ENCODE measurements at places on chromosomes 2 and 18.

GRCh38 chr18:8969639-8970390 is 132.7 kb upstream of the NDUFV2 start:
- DNase-seq, result peak; percentile 67

DNA sequence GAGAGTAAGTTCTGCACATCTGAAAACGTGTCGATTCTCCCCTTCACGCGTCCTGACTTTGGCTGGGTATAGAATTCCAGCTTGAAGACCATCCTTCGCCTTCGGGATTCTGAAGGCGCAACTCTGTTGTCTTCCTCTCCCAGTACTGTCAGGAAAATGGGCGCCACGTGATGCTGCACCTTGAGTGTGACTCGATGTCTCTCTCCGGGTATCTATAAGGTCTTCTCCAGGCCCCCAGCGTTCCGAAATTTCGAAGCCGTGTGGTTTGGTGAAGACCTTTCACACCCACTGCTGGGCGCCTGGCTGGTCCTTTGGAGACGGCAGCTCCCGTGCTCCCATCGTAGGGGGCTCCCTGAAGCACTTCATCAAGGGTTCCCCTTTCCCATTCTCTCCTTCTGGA is 203.7 kb downstream of the HDAC4 start:
- DNase-seq, result no peak

GRCh38 chr2:172168917-172169346 is 66.2 kb upstream of the DLX2 start:
- peak; percentile 63 for DNase-seq

DNA sequence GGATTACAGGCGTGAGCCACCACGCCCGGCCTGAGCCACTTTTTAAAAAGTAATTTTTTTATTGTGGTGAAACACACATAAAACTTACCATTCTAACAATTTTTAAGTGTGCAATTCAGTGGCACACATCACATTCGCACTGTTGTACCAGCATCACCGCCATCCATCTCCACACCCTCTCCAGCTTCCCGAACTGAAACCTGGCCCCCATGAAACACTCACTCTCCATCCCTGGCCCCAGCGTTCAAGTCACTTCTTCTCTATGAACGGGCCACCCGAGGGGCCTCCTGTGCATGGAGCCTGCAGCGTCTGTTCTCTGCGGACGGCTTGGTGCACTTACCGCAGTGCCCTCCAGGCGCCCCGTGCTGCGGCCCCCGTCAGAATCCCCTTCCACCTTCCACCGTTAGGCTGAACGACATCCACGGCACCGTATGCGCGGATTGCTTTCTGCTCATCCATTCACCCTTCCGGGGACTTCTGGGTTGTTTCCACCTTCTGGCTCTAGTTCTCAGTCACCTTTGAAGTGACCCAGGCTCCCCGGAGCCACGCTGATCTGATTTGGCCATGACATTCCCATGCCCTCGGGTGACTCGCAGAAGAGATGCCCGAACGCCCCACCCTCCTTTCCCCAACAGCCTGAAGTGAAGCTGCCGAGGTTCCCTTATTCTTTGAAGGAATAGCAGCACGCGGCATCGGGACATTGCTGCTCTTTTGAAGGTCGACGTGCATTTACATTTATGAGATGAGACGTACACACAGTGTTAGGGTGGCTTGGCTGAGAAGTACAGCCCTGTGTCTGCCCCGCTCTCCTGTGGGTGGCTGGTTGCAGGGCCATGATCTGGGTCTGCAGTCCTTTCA is 134.4 kb downstream of the MBP start:
- DNase-seq, result no peak

- no peak for DNase-seq
Observed at GRCh38 chr2:41878056-41878455, 169.8 kb upstream of the PKDCC start.

GRCh38 chr2:206647985-206648384 is 5.7 kb downstream of the FAM237A start:
- peak; percentile 30 for DNase-seq

DNA sequence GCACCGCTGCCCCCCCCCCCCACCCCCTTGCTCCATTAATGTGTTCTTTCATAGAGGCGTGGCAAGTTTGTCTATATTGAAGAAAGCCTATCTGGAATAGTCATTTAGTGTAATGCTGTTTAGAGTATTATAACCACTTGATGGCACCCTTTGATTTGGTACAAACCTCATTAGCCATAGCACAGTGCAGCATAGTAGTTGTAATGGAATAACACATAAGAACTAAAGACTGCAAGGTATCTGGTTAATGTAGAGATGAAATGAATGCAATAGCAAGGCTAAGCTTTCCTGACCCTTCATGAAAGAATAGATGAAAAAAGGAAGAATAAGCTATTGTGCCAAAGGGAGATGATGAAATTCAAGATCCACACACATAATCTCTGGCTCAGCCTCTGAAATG is 81.9 kb downstream of the EHBP1 start:
- peak; percentile 56 for DNase-seq

DNA sequence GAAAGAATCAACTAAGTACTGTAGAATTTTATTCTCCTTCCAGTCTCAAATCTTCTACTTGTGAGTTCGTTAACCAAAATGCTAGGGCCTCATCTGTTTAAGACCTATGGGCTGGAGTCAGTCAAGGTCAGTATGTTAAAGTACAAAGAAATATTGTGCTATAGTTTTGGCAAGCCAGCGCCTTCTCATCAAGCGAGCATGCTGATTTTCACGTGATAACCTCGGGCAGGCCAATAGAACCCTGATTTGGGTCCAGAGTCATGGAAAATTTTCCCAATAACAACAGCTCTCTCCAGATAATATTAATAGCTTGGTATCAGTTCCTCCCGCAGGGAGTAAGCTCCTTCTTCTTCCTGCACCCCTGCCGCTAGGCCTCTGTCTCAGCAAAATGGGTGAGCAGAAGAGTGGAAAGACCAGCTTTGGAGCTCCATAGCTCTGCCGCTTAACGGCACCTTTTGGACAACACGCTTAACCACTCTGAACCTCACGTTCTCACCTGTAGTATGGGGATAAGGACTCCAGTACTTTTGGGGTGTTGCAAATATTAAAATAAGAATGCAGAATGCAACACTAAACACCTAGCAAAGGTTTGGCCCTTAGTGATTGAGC is 11.7 kb downstream of the CABLES1 start:
- DNase-seq, result no peak

DNA sequence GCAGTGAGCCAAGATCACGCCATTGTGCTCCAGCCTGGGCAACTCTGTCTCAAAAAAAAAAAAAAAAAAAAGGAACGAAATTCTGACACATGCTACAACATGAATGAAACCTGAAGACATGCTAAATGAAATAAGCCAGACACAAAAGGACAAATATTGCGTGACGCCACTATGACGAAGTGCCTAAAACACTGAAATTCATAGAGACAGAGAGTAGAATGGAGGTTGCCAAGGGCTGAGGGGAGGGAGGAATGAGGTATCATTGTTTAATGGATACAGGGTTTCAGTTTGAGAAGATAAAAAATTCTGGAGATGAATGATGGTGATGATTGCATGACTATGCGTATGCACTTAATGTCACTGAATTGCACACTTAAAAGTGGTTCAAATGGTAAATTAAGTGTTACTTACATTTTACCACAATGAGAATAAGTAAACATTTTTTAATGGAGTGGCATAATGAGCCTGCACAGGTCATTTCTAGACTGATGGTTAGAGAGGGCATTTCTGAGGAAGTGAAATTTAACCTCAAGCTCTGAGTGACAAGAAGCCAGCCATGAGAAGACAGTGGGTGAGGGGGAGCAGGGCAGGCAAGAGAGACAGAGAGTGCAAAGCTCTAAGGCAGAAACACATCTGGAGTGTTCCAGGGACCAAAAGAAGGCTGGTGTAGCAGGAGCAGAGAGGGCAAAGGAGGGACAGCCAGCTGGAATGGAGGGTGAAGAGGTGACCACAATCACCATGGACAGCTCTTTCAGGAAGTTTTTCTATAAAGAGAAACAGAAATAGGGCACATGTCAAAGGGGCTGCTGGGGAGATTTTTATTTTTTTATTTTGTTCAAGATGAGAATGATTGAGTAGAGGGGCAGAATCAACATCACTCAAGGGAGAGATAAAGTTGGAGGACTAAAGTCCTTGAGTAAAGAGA is 20.6 kb upstream of the EXOC6B start:
- DNase-seq, result no peak

- no peak for DNase-seq
Observed at GRCh38 chr2:29918941-29919340, 2.4 kb downstream of the ALK start.

- DNase-seq, result no peak
Observed at GRCh38 chr18:77014538-77014937, 118.0 kb downstream of the MBP start.

- no peak for DNase-seq
Observed at GRCh38 chr2:33891616-33892015, 292.5 kb upstream of the FAM98A start.

DNA sequence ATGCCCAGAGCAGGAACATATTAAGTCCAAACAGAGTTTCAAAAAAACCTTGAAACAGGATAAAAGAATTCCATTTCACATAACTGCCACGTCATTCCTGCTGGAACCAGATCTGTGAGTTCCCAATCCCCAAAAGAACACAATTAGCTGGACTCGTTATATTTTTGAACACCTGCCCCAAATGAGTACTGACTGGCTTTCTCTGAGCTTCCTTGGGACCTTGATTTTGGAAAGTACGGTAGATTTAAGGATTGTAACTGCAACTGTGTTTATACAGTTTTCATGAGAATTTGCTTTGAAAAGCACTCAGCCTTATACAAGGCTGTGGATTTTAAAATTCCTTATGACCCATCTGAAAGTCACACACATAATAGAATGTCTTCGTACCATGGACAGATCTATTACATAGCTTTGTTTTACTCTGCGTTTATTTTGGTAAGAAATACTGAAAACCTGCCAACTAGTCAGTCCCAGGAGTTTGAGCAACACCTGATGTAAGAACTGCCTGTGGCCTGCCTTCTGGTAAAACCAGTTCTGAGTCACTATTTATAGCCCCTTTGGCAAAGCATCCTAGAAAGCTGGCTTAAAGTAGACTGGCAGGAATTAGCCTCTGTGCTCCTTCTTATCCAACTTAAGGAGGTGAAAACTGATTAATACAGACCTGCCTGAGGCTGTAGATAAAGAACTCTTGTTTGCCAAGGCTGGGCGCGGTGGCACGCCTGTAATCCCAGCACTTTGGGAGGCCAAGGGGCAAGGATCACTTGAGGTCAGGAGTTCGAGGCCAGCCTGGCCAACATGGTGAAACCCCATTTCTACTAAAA is 48.1 kb downstream of the MERTK start:
- peak; percentile 94 for DNase-seq

DNA sequence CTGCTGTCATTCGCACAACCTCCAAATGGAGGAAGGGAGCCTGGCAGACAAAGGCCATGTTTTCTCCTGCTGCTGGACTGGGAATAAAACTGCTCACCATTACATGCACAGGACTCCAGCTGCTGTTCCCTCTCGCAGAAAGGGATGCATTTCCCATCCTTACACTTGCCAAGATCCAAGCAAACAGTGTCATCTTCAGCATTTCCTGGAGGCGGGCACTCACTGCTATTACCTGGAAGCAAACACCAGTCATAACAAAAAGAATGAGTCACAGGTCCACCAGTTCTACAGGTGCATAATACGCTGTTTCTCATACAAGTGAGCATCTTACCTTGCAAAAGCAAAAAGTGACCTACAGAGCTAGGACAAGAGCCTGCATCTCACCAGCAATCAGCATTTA is 22.7 kb downstream of the IAH1 start:
- no peak for DNase-seq

DNA sequence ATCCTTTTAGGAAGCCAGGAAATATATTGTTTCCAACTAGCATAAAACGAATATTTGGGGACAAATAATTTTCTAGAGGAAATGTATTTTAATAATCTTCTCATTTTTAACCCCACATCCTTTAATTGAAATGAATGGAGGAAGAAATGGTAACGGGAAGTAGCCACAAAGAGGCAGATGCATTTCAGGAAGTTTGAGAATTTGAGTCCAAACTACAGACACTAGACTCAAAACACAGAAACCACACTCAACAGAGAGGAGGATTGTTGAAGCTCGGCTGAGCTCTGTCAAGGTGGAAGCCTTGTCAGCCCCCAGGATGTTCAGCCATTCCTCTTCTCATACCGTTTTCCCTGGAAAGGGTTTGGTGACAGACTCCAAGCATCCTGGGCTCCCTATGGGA is 288.5 kb downstream of the NAPG start:
- DNase-seq, result no peak

GRCh38 chr18:2982452-2983269 is 30.3 kb downstream of the LPIN2 start:
- no peak for DNase-seq

- no peak for DNase-seq
Observed at GRCh38 chr2:152084076-152084475, 14.8 kb downstream of the CACNB4 start.

GRCh38 chr2:147773479-147773878 is 71.3 kb upstream of the ACVR2A start:
- no peak for DNase-seq

GRCh38 chr18:55124078-55124763 is 165.0 kb upstream of the CCDC68 start:
- peak; percentile 51 for DNase-seq

DNA sequence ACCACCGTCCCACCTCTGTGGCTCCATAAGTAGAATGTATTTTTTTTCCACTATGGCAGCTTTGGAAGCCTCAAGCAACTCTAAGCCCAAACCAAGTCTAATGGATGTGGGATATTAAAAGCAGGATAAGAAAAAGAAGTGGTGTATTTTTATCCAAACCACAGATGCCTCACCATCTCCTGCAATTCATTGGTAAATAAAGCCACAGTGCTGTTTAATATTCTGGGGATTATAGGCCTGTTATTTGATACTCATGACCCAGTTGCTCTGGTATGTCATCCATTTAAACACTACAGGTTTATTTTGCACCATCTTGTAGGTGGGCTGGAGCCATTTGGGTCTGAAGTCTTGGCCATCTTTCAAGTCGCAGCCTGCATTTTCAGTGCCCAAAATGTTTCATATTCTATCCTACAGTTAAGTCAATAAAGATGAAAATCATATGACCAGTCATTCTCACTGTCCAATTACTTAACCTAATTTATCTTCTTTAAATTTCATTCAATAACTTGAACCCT is 279.5 kb upstream of the EPHA4 start:
- no peak for DNase-seq

- DNase-seq, result no peak
Observed at GRCh38 chr2:128469203-128469602, 150.5 kb upstream of the HS6ST1 start.

GRCh38 chr2:226548732-226549131 is 250.9 kb downstream of the IRS1 start:
- peak; percentile 75 for DNase-seq

- no peak for DNase-seq
Observed at GRCh38 chr2:228369400-228370031, 188.0 kb upstream of the SPHKAP start.

- DNase-seq, result no peak
Observed at GRCh38 chr2:96903318-96903717, 33.4 kb upstream of the SEMA4C start.
